Jurkat, Clone E6-1 (cell line): ENCODE measurements at places on chromosomes 6 and 20.

- DNase-seq, result no peak
These were observed 305.5 kb downstream of the FOXC1 start for GRCh38 chr6:1915226-1915625.

- peak; percentile 21 for DNase-seq
These were observed 72.1 kb downstream of the RSPO3 start for GRCh38 chr6:127190552-127190951.

GRCh38 chr20:50335866-50336265 is 145.2 kb downstream of the CEBPB start:
- no peak for DNase-seq

DNA sequence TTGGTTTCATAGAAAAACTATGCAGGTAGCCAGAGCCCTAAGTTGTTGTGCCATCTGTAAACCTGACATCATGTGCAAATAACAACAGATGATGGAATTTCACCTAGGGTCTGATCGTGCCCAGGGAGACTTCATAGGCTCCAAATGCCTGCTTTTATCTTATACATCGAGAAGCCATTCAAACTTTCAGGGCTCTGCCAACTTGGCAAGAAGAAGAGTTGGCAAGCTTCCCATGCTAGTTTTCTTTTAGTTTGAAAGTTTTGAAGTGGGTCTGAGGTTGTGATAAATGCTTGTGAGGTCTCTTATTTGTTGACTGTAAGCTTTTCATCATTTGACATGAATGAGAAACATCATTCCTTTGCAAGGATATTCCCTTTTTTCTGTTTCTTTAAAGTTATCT is 175.4 kb upstream of the FLRT3 start:
- DNase-seq, result no peak

DNA sequence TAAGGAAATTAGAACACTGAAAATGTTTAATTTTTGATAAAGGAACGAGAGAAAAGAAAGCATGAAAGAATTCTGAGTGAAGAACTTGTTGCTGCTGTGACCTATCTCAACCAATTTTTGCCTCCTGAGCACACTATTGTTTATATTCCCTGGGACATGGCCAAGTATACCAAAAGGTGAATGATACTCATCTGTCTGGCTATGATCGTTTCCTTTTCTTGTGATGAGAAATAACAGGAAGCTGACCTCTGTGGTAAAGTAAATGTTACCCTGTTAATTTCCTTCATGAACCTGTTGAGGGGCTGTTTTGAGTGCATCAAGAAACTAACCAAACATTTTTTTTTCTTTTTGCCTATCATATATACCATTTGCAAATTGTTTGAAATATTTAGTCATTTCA is 69.1 kb downstream of the FIG4 start:
- no peak for DNase-seq

- no peak for DNase-seq
These were observed 122.1 kb upstream of the BCLAF1 start for GRCh38 chr6:136411453-136412354.

DNA sequence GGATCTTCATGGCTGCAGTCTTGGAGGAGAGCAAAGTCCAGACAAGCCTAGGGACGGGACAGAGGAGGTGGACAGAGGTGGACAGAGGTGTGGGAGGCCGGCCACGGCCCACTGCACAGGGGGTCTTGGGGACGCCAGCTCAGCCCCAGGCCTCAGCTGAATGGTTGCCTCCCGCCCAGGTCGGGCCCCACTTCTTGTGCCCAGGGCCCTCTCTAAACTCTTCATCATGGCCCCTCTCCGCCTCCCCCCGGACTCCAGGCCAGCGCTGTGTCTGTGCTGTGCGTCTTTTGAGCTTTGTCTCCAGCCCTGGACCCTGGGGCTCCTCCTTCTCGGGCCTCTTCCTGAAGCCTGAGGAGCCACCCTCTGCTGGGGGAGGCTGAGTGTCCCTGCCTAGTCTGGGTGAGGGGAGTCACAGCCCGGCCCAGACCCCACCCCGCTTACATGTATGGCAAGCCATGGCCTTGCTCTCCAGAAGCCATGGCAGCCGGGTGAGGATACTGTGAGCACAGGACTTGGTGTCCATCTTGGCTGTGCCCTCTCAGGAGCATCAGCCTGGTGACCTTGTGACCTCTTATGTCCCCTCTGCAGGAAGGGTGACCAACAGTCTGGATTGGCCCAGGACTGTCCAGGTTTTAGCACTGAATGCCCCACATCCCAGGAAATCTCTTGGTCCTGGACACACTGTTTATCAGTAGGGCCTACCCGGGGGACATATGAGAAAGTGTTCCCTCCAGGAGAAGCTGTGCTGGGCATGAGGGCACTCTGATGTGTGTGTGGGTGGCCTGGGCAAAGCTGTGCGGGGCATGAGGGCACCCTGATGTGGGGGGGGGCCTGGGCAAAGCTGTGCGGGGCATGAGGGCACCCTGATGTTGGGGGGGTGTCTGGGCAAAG is 9.4 kb upstream of the NPBWR2 start:
- no peak for DNase-seq

GRCh38 chr6:81242624-81243023 is 509.9 kb downstream of the TENT5A start:
- DNase-seq, result no peak

- no peak for DNase-seq
These were observed 852 bp downstream of the CST4 start for GRCh38 chr20:23687986-23688385.

- no peak for DNase-seq
These were observed 11.3 kb upstream of the MYT1 start for GRCh38 chr20:64152906-64153305.

- DNase-seq, result no peak
These were observed 173.1 kb downstream of the FOXA2 start for GRCh38 chr20:22411286-22411626.

DNA sequence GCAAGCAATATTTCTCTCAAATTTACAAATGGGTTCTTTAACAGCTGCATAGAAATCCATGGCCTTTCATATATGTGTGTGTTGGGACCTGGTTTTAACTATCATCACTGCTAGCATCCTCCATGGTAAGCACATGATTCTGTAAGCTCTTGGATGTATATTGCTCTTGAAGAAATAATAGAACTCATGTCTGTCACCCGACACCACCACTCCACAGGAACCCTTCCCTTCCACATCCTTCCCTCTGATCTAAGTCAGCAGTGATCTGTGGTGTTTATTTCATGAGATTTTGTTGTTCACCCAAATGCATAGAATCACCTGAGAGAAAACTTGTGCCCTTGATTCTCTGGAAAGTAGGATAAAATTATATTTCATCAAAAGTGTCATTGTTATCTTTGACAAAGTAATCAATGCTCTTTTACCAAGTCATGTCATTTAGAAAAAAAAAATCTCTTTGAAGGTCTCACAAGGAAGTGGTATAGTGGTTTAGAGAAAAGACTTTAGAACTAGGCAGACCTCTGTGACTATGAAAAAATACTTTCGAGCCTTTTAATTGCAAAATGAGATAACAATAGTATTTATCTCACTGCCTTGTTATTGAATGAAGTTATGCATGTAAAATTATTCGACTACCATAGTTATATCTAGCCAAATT is 649.8 kb upstream of the SLC35B3 start:
- peak; percentile 60 for DNase-seq

DNA sequence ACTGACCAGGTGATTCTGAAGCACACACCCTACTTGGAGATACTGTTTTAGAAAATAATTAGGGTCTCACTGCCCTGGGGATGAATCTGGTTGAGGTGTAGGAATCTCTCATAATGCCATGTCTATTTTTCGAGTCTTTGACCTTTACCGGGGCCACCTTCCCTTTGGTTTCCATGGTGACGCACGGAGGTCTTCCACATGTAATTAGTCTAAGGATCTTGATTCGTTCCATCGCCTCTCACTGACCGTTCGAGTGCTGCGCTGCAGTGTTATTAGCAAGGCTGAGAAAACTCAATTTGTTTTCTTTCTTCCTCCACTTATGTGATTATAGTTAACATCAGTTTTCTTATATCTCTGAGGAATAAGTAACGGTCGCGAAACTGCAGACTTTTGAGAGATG is 144.3 kb upstream of the SPACA1 start:
- no peak for DNase-seq

GRCh38 chr20:46359233-46359751 is 47.1 kb downstream of the ELMO2 start:
- DNase-seq, result no peak

DNA sequence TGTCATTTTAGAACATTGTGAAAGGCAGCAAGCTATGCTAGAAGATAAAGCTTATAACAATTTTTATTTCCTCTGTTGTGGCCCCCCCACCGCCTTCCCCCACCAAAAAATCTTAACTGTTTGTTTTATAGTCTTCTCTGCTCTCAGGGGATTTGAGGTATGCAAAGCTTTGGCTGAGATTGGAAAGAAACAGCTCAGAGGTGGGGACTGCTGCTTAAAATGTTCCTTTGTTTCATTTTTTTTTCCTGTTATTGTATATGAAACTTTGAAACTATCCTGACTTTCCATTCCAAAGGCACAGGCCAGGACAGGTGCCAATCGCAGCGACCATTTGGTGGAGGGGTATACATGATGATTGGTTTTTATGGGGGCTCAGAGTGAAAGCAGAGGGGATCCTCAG is 114.7 kb upstream of the PHACTR1 start:
- no peak for DNase-seq

DNA sequence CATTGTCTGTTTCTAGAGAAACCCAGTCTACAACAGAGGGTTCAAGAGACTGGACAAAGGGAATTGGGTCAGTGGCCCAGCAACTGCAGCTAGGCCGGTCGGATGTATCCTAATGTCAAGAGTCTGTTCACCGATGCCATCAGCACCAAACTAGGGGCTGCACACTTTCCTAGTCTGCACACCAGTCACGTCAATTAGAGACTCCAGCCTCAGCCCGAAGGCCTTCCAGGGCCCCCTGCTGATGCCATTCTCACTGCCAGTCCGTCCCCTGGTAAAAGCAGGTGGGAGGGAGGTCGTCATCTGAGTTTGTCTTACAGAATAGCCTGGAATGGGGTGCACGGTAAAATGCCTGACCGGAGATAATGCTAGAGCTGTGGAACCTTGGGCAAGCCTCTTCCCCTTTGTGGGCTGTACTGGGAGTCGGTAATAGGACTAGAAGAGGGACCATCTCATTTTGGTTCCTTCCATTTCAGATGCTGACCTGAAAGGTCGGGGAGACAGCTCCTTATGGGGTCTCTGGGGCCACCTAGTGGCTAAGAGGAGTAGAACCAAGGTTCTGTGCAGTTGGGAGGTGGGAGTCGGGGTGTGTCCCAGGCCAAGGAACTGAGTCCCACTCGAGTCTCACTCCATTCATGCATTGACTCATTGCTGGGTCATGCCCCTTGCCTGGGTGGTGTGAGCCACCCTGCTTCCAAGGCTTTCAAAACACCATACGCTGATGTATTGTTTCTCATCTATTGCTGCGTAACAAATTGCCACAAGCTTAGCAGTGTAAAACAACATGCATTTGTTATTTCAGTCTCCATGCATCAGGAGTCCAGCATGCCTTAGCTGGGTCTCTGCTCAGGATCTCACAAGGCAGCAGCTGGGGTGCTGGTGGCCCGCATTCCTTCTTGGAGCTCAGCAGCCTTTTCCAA is 5.1 kb downstream of the SOX12 start:
- peak; percentile 51 for DNase-seq

- DNase-seq, result no peak
These were observed 14.0 kb downstream of the DCBLD1 start for GRCh38 chr6:117496383-117496990.

DNA sequence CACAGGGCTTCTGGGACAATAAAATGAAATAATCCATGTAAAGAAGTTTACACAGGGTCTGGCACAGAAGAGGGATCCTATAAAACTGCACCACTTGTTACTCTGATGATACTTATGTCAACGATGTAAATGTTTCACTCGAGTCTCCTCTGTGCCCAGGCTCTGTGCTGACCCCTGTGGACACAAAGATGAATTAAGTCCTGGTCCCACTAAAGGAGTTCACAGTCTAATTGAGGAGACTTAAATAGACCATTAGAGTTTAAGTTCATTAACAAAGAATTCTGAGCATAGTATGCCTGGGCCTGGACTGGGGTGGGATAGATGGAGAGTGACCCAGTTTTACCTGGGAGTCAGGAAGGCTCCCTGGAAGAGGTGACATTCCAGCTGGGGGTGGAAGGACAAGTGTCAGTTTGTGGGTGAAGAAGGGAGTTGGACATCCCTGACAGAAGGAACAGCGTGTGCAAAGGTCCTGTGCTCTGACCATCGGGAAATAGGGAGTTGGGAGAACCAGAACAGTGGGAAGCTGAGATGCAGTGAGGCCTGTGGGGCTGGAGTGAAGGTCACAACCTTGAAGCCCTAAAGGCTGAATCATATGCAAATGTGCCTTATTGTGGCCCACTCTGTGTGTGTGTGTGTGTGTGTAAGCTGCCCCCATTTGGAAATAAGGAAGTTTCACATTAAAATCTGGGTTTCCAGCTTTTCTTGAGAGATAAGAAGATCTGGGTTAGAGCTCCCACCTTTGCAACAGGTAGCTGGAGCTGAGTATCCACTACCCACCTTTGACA is 1.1 kb downstream of the OCSTAMP start:
- DNase-seq, result no peak

- no peak for DNase-seq
These were observed 25.3 kb downstream of the AAR2 start for GRCh38 chr20:36261389-36262105.

DNA sequence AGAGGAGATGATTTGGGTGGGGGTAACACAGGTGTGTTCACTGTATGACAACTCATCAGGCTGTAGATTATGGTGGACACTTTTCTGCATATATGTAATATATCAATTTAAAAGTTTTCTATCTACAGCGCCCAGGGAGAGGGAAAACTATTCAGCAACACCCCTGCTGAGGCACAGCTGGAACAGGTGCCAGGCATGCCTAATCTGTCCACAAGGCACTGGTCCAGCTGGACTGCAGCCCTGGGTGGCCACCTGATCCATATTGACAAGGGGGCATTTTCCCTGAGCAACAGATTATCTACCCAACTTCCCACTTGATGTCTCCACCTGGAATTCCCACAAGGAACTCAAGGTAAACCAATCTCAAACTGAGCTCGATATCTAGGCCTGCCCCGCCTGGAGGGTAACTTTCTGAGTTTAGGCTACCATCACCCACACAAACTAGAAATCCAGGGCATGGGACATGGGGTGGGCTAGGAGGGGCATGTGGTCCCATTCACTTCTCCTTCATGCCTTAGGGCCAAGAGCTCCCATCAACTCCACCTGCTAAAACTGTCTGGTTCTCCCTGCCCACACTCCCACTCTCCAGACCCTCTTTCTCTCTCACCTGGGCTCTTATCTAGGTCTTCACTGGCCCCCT is 4.6 kb downstream of the SLC22A16 start:
- DNase-seq, result no peak

DNA sequence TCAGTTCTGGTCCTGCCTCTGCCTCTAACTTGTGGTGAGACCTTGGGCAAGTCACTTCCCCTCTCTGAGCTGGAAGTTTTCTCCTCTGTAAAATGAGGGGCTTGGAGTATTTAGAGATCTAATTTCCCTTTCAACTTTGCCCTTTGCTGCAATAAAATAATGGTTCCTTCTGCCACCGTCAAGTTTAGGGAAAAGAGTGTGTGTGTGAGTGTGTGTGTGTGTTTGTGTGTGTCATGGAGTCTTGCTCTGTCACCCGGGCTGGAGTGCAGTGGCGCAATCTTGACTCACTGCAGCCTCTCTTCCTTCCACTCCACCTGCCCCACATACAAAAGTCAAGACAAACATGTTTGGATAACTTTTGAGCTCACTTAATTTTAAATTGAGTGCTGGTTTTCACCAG is 39.2 kb upstream of the PIM1 start:
- no peak for DNase-seq
